ENCODE measurements at places on chromosomes 7 and 10.
A peak's percentile ranks its signal among the peaks of the same experiment; 100 is the strongest.

DNA sequence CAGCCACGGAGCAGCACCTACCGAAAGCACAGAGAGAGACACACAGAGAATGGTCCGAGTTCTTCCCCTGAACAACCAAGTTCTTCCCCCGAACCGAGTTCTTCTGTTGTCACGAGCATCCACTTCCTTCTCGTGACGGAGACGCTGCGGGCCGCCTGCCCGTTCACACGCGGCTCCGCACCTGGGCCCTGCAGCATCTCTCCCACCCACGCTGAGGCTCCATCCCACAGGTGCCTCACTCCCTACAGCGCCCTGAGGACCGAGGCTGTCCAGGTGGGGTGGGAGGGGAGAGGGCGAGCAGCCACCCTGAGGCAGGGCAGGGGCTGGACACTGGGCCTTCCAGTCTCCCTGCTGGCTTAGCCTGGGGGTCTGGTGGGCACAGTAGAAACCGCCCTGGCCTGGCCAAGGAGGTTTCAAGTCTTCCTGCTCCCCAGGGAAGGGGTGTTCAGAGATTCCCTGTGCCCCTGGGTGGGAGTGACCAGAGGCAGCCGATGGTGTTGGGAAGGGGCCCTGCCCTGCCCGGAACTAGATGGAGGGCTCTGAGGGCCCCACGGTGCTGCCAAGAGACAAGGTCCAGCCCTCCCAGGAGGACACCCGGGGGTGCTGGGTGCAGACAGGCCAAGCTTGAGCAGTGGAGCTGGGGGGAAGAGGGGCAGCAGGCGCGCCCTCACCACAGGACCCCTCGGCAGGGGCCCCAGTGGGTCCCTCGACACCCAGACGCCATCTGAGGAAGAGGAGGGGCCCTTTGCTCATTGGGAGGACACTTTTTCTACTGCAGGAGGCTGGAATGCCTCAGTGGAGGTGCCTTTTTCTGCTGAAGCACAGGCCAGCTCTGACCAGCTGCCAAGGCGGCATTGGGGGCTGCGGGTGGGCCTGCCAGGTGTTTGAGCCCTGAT lies 5.2 kb upstream of the NKX6-2 start:
- no peak for DNase-seq

GRCh38 chr7:138886501-138886917 lies 88.5 kb upstream of the ATP6V0A4 start:
- no peak for DNase-seq

- no peak for DNase-seq
Observed at GRCh38 chr10:1233031-1233430, 176.8 kb downstream of the WDR37 start.

DNA sequence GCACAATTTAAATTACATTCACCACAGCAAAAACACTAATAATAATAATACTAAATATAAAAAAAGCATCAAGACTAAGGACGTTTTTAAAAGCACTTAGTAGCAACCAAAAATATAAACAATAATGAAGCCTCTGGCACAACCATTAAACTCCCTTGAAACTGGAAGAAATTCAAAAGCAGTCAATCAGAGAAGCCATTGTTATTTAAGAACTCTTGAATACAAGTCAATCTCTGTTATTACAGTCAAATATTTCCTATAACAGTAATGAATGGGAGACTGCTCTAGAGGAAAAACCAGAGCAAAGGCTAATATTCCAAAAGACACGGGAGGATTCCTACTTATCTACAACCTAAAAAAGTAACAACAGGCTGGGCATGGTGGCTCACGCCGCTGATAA lies 164.2 kb downstream of the KMT2E start:
- no peak for DNase-seq

GRCh38 chr10:132516771-132517725 lies 20.5 kb upstream of the INPP5A start:
- DNase-seq: peak; percentile 93

DNA sequence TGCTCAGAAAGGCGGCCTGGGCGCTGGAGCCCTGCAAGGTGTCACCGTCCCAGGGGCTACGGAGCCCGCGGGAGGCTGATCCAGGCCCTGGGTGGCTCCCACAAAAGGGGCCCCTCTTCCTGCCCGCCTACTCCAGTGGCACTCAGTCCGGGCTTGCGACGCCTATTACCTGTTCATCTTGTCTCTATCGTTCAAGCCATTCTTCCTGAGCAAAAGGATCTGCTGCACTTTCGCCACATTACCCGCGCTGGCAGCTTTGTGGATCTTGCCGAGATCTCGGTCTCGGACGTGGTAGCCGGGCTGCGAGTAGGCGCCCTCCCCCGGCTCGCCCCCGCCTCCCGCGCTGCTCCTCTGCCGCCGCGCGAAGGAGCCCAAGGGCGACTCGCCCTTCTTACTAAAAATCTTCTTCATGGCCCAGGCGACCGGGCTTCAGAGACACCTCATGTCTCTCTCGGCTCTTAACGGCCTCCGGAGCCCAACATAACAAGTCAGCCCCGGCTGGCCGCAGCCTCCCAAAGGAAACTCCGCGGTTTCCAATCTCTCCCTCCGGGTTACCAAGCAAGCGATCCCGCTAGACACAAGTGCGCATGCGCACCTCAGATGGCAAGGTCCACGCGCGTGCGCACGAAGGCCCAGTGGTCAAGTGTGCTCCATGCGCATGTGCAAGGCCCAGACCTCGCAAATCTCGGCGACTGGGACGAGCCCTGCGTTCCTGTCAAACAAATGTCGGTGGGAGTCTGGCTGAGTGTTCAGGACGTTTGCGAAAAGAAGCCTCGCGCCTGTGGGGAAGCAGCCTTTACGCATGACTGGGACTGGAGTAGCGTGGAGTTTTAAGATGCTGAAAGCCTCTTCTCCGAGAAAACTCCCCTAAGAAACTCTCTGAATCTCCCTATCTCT lies at the start of gene ANKRD26:
TSS of gene ANKRD26 (minus strand) at position 579 of the 897 bp plus-strand sequence. CDS start at position 411, 168 bp downstream.
- DNase-seq: peak; percentile 99

DNA sequence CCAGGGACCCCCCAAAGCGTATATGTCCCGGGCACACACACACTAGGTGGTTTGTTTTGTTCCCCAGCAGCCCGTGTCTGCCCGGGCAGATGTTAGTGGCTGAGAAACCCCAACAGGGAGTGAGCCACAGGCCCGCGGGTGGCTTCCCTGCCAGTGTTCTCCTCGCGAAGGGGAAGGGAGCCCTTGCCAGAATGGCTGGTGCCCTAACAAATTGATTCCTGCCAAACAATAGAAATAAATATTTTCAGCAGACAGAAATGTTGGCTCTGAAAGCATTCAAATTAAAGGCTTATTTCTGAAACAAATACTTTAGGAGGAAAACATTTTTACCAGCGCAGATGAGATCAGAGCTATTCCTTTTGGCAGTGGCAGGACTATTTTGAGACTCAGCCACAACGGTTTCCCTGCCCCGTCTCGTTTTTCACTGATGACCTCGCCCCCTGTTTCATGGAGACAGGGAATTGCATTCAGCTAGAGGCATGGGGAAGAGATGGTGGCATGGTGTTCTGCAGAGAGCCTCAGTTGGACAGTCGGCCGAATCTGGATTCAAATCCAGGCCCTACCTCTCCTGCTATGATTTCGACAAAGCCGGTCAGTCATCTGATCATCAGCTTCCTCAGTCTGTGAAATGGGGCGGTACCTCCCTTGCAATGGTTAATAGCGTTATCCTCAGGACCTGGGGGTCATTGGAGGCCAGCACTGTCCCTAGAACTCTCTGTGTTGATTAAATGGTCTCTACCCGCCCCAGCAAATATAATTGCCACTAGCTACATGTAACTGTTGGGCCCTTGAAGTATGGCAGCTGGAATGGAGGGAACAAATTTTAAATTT lies 84.5 kb downstream of the CUX1 start:
- no peak for DNase-seq
